Effector memory CD4-positive, alpha-beta T cell (primary cell): ENCODE measurements at places on chromosomes 3 and 15.

DNA sequence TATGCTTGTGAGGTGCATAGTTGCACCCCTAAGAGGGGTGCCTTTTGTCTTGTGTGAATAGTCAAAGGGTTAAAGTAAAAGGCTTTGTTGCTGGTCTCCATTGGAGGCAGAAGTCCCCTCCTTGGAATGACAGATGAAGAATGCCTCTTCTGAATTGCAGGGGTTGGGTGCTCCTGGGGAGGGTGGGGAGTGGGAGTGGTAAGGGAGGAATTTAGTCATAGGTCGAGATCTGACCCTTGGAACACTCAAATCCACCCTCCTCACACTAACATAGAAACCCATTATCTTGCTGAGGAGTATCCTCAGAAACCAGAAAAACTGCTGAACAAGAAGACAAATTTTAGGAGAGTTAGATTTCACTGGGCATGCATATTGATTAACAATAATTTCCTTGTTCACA, 4.7 kb downstream of the CTXND1 start:
- DNase-seq = no peak

GRCh38 chr3:100526613-100527346, 34.4 kb downstream of the TMEM45A start:
- no peak for DNase-seq

DNA sequence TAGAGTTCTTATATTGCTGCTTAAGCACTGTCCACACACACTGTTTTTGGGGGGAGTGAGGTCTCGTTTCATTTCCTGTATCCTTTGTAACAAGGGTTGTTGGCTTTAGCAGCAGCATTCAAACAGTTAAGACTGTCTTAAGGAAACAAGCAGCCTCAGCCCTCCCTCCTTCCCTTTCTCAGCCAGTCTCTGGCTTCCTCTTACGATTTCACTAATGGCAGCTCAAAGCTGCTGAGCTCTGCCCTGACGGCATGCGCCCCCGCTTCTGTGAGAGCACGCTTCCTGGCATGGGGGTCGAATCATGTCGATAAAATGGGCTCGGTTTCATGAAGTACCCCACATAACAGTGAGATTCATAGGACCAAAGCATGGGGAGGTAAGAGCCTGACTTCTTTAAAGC, 105.0 kb downstream of the KLHL25 start:
- DNase-seq = peak; percentile 48

DNA sequence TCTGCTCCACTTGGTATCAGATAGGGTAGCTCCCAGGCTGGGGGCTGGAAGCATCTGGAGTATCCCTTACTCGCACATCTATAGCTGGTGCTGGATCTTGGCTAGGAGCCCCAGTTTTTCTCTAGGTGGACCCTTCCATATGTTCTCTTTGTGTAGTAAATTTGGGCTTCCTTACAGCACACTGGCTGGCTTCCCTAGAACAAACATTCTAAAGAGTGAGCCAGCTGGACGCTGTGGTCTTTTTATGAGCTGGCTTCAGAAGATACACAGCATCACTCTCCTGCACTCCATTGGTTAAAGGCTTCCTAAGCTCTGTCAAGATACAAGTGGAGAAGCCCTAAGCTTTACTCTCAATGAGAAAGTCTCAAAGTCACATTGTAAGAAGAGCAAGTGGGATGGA, 322.1 kb downstream of the WDR72 start:
- DNase-seq = no peak

DNA sequence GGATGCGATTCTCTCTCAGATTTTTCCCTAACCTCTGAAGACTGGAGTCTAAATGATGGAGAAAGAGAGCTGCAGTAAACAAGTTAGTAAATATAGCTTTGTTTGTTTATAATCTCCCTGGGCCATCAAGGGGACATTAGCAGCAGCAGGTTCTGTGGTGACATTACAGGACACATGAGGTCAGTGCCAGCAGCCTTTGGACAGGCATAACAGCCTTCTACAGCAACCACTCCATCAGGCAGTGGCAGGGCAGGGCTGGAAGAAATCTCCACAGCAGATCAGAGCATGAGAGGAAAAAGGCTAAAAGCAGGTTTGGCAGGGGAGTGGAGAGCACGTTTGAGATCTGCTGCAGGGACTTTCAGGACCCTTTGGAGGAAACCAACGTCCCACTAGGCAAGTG, 127.6 kb upstream of the ACP3 start:
- DNase-seq = no peak

DNA sequence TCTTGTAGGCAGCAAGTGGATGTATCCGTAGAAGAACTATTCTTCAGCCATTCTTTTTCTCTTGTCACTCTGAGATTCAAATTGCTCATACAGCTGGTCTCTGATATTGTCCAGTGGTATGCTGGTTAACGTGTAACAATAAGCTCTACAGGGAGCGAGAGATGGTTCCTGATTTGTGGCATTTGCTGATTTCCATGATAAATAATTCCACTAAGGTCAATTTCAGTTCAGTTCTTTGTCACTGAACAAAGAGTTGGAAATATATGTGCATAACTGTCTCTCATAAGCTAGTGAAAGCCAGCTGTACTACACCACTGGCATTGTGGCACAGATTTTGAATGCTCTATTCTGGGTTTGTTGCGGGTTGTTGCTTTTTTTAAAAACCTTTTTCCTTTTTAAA, 131.7 kb downstream of the MTHFS start:
- no peak for DNase-seq

DNA sequence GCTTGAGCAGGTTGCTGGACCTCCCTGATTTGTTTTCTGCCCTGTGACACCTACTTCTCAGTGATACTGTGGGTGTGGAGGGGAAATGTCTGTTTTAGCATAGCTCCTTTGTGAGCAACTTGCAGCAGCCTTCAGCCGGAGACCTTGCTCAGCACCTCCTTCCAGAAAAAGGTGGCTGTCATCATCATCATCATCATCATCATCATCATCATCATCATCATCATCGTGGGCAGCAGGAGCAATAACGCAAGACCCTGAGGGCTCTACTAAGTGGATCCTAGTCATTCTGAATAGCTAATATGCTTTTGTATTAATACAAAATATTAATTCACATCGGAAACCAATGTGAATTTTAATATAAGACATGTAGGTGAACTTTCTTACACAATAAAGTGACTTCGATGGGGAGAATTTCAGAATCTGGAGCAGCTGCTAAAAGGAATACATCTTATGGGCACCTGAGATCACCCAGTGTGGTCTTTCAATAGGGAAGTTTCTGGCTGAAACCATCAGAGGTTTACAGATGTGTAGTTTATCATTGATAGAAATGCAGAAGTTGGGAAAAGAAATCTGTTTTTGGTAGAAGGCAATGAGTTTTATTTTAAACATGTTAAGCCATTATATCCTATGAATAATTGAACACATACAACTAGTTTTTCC, 8.6 kb downstream of the GABRR3 start:
- DNase-seq = no peak

DNA sequence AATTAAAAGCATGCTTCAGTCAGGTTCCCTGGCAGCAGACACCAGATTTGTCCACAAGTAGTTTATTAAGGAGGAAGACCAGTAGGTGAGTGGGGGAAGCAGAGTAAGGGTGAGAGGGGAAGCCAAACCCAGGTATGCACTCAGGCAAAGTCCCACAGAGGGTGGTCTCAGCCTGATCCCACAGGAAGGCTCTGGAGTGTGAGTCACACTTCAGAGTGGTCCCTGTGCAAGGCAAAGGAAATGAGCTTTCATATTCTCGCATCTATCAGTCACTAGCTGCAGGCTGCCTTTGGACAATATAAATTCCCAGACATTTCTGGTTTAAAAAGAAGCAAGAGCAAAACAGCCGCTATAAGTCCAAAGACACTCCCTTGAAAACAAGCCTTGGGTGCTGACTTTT, 78.5 kb downstream of the TRANK1 start:
- no peak for DNase-seq

- no peak for DNase-seq
Measured at GRCh38 chr15:47374222-47374621, 343.1 kb upstream of the SEMA6D start.

DNA sequence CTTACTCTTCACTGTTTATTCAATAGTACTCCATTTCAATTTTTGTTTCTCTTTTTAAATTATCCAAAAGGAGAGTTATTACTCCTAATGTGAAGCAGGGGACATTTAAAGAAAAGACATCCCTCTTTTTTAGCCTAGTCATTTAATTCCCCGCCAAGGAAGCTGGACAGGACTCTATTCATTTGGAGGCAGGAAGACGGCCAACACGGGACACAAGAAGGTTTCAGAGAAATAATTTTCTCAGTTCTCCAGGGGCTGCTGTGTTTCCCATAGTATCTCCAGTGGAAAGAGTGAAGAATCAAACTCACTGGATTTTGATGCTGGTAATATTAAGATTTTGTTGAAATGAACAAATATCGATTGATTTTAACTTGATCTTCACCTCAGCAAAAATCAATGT, 833.7 kb downstream of the ROBO2 start:
- DNase-seq = no peak

DNA sequence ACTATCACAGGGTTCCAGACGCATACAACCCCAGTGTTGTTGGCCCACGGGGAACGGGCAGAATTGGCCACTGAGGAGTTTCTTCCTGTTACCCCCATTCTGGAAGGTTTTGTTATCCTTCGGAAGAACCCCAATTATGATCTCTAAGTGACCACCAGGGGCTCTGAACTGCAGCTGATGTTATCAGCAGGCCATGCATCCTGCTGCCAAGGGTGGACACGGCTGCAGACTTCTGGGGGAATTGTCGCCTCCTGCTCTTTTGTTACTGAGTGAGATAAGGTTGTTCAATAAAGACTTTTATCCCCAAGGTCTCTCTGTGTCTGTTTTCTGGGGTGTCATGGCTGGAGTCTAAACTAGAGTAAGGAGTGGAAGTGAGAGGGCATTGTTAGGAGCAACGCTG, 5.7 kb upstream of the EIF4G1 start:
- no peak for DNase-seq

- DNase-seq = no peak
Measured at GRCh38 chr15:98034731-98035130, 74.2 kb downstream of the ARRDC4 start.

DNA sequence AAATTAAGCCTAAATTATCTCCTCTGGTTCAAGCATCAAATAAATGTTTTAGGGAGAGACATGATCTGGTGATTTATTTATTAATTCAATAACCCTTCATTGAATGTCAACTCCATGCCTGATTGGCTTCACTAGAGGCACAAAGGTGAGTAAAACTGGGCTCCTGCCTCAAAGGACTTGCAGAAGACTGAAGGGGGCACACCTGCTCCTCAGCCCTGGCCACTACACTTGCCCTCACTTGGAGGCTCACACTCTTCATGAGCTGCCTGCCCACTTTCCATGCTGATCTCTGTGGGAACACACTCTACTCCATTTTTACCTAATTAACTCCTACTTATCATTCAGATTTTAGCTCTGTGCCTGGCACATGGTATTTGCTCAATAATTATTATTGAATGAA, 84.4 kb upstream of the KCNMB2 start:
- DNase-seq = no peak

DNA sequence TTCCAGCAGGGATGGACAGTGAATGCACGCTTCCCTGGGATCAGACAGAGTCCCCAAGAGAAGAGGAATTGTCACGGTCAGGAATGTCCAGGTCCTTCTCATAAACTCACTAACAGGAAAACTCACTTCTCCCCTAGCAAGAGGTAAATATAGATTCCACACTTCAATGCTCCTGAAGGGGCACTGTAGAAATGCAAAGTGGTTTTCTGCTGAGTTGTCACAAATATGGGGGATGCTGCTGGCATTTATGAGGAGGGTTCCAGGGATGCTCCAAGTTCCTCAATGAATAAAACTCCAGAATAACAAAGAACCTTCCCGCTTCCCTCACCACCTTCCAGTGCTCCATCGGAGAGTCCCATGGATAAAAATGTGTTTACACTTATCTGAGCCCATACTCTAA, 423.4 kb downstream of the MAGI1 start:
- DNase-seq = no peak

- no peak for DNase-seq
Measured at GRCh38 chr3:17052363-17052762, 167.6 kb downstream of the PLCL2 start.

- DNase-seq = no peak
Measured at GRCh38 chr15:50493625-50494024, 52.8 kb downstream of the USP50 start.

GRCh38 chr15:95644100-95644875, 686.2 kb upstream of the NR2F2 start:
- DNase-seq = no peak

DNA sequence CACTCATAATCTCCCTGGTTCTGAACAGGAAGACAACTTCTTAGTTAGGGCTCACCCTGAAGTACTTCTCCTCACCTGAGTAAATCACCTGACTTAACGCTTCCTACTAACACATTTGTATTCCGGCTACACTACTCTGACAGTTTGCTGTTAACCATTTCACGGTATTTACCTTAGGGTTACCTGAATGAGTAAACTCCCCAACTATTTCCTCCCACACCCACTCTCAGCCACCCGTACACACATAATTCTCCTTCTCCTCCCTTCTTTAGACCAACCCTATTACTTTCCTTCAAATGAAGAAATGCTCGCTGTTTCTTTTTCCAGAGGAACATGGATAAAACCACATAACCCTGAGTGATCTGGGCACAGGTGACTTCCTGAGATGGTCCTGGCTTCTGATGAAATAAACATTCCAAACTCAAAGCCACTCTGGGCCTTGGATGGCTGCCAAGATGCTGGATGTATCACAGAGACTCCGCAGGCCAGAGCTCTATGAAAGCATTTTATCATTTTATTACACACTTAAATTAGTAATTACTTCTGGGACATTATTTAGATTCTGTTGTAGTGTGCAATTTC, 183.6 kb upstream of the ATP11B start:
- DNase-seq = no peak

DNA sequence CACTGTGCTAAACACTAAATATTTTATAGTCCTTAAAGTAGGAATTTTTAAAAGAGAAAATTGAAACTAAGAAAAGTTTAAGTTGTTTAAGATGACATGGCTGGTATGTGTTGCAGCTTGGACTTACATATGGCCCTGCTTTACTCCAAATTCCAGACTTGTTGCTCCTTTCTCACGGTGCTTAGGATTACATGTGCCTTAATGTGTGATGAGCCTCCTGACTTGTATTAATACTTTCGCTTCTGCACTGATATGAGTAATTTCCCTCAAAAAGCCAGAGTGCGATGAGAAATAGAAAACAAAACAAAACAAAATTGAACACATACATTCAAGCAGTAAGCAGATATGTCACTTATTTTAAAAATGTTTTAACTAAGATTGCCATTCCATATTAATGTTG, 250.2 kb downstream of the VGLL3 start:
- no peak for DNase-seq

- DNase-seq = no peak
Measured at GRCh38 chr15:26191193-26191592, 328.1 kb upstream of the ATP10A start.
